ENCODE measurements at places on chromosomes 11 and 22. TPM values are rescaled to one million over a fixed set of nuclear protein-coding genes. Genes with fewer than 3 reads are reported as not detected.

- H3K4me3 ChIP-seq: no peak overlapping the region
Measured at GRCh38 chr11:92249156-92249753, 24.6 kb downstream of the FAT3 start.

GRCh38 chr11:116721988-116722387, 50.8 kb downstream of the BUD13 start:
- no peak overlapping the region for H3K27ac ChIP-seq
- no peaks in the 10 kb centered on the region for H3K36me3 ChIP-seq
- H3K4me1 ChIP-seq: no peaks in the 10 kb centered on the region
- DNase-seq: no peak

GRCh38 chr11:36464720-36465119, 45.4 kb downstream of the TRAF6 start:
- H3K36me3 ChIP-seq: no peaks in the 10 kb centered on the region
- peaks cover 3% of the 10 kb centered on the region for H3K4me1 ChIP-seq
- H3K27me3 ChIP-seq: no peaks in the 10 kb centered on the region
- H3K27ac ChIP-seq: no peak overlapping the region
- DNase-seq: no peak

- no peak overlapping the region for H3K27ac ChIP-seq
- no peaks in the 10 kb centered on the region for H3K27me3 ChIP-seq
- peaks cover 5% of the 10 kb centered on the region for H3K36me3 ChIP-seq
- no peak for DNase-seq
Measured at GRCh38 chr11:17098038-17098437, 20.6 kb upstream of the RPS13 start.

DNA sequence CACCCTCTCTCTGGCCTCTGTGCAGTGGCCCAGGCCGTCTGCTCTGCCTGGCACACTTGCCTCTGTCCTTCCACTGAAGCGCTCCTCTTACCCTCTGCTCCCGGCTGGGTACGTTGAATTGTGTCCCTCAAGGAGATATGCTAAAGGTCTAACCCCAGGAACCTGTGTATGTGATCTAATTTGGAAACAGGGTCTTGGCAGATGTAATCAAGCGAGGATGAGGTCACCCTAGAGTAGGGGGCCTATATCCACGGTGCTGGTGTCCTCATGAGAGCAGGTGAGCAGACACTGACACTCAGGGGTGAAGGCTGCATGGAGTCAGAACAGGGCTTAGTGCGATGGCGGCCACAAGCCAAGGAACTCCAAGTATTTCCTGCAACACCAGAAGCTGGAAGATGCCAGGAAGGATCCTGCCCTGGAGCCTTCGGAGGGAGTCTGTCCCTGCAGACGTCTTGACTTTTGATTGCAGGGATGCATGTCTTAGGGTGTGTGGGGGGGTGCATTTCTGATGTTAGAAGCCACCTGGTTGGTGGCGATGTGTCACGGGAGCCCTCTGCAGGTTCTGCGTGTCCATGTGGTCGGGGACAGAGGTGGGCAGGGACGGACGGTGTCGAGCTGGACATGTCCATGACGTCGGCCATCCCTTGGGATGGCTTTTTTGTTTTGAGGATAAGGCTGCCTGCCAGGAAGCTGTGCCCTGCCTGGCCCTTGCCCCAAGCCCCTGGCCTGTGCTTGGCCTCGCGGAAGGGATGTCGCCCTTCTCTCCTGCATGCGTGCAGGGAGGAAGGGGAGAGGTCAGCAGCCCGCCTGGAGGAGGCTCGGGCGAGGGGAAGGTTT, 68.6 kb downstream of the LRP5 start:
- H3K27ac ChIP-seq: peak overlapping the region; percentile 28
- H3K36me3 ChIP-seq: no peaks in the 10 kb centered on the region
- no peaks in the 10 kb centered on the region for H3K27me3 ChIP-seq
- peaks cover 34% of the 10 kb centered on the region for H3K4me1 ChIP-seq

- no peaks in the 10 kb centered on the region for H3K27me3 ChIP-seq
- no peak overlapping the region for H3K4me3 ChIP-seq
- peaks cover 10% of the 10 kb centered on the region for H3K4me1 ChIP-seq
- DNase-seq: no peak
- no peaks in the 10 kb centered on the region for H3K36me3 ChIP-seq
Measured at GRCh38 chr11:116881143-116881542, 43.7 kb upstream of the APOA1 start.

GRCh38 chr11:9943386-9944110, 279.7 kb downstream of the SWAP70 start:
- no peaks in the 10 kb centered on the region for H3K36me3 ChIP-seq
- no peak overlapping the region for H3K4me3 ChIP-seq
- H3K4me1 ChIP-seq: no peaks in the 10 kb centered on the region
- H3K27ac ChIP-seq: no peak overlapping the region
- no peak for DNase-seq

GRCh38 chr11:8808226-8808585, 102.8 kb upstream of the AKIP1 start:
- H3K36me3 ChIP-seq: no peaks in the 10 kb centered on the region
- peak overlapping the region; percentile 87 for H3K27ac ChIP-seq
- H3K4me1 ChIP-seq: peaks cover 68% of the 10 kb centered on the region
- no peak for DNase-seq
- H3K4me3 ChIP-seq: no peak overlapping the region

DNA sequence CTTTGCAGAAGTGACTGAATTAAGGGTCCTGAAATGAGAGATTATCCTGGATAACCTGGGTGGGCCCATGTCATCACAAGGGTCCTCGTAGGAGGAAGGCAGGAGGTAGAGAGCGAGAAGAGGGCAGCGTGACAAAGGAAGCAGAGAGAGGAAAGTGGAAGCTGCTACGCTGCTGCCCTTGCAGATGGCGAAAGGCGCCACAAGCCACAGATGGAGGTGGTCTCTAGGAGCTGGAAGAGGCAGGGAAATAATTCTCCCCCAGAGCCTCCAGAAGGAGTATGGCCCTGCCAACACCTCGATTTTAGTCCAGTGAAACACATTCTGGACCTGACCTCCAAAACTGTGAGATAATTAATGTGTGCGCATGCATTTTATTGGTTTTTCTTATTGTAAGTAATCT, 13.4 kb downstream of the TMEM184B start:
- peaks cover 36% of the 10 kb centered on the region for H3K4me1 ChIP-seq
- no peak for DNase-seq
- H3K36me3 ChIP-seq: no peaks in the 10 kb centered on the region
- no peak overlapping the region for H3K4me3 ChIP-seq
- no peak overlapping the region for H3K27ac ChIP-seq
- H3K27me3 ChIP-seq: no peaks in the 10 kb centered on the region

- no peaks in the 10 kb centered on the region for H3K36me3 ChIP-seq
- no peaks in the 10 kb centered on the region for H3K27me3 ChIP-seq
- no peak overlapping the region for H3K4me3 ChIP-seq
- H3K4me1 ChIP-seq: no peaks in the 10 kb centered on the region
- DNase-seq: no peak
Measured at GRCh38 chr11:20771681-20772080, 102.3 kb downstream of the NELL1 start.

GRCh38 chr22:45262931-45263462, 21.8 kb upstream of the UPK3A start:
- H3K27ac ChIP-seq: no peak overlapping the region
- H3K4me1 ChIP-seq: peaks cover 3% of the 10 kb centered on the region
- H3K36me3 ChIP-seq: no peaks in the 10 kb centered on the region
- no peak overlapping the region for H3K4me3 ChIP-seq

- H3K27me3 ChIP-seq: no peaks in the 10 kb centered on the region
- H3K4me3 ChIP-seq: no peak overlapping the region
- H3K36me3 ChIP-seq: no peaks in the 10 kb centered on the region
- H3K27ac ChIP-seq: no peak overlapping the region
- DNase-seq: no peak
- peaks cover 41% of the 10 kb centered on the region for H3K4me1 ChIP-seq
Measured at GRCh38 chr22:21626735-21627469, 2.9 kb downstream of the YDJC start.

DNA sequence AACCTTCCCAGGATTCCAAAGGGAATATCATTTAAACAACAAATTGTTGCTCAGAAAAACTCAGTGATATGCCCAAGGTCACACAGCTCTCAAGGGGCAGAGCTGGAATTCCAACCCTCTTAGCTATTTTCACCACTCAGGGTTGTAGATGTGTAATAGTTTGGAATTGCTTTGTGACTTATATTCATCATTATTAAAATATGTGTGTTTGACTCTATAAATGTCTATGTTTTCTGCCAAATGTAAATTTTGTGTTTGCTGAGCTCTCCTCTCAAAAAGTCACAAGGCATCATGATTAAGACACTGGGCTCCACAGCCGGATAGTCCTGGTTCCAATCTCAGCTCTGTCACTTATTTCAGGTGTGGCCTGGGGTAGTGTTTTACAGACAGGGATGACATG, 407.3 kb downstream of the TMEM135 start:
- DNase-seq: no peak
- no peaks in the 10 kb centered on the region for H3K36me3 ChIP-seq
- no peak overlapping the region for H3K27ac ChIP-seq
- H3K4me3 ChIP-seq: no peak overlapping the region
- H3K4me1 ChIP-seq: no peaks in the 10 kb centered on the region
- no peaks in the 10 kb centered on the region for H3K27me3 ChIP-seq

- no peak for DNase-seq
- H3K4me1 ChIP-seq: no peaks in the 10 kb centered on the region
- H3K27ac ChIP-seq: no peak overlapping the region
- H3K36me3 ChIP-seq: no peaks in the 10 kb centered on the region
Measured at GRCh38 chr22:45831394-45831793, 145.6 kb downstream of the WNT7B start.

- no peak overlapping the region for H3K27ac ChIP-seq
- DNase-seq: no peak
- no peaks in the 10 kb centered on the region for H3K36me3 ChIP-seq
- H3K4me3 ChIP-seq: no peak overlapping the region
- H3K27me3 ChIP-seq: no peaks in the 10 kb centered on the region
Measured at GRCh38 chr22:39327995-39328754, 8.8 kb upstream of the RPL3 start.

- H3K27me3 ChIP-seq: no peaks in the 10 kb centered on the region
- H3K36me3 ChIP-seq: no peaks in the 10 kb centered on the region
- DNase-seq: no peak
- peaks cover 17% of the 10 kb centered on the region for H3K4me1 ChIP-seq
Measured at GRCh38 chr11:111870522-111870885, 877 bp downstream of the ALG9 start.

DNA sequence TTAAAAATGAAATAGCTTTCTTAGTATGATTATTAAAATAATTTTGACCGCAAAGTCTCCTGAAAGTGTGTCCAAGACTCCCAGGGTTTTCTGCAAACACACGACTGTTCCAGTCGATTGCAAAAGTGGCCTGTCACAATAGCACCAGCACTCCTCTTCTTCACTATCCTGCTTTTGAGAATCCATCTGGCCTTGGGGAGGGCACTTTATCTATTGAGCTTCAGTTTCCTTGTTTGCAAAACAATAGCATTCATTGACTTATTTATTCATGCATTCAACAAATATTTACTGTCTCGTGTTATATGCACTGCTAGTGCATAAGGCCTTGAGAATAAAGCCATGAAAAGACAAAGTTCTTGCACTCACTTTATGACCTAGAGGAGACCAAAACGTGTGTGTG, 96.2 kb upstream of the NTM start:
- no peak overlapping the region for H3K27ac ChIP-seq
- H3K4me3 ChIP-seq: no peak overlapping the region
- H3K4me1 ChIP-seq: no peaks in the 10 kb centered on the region

DNA sequence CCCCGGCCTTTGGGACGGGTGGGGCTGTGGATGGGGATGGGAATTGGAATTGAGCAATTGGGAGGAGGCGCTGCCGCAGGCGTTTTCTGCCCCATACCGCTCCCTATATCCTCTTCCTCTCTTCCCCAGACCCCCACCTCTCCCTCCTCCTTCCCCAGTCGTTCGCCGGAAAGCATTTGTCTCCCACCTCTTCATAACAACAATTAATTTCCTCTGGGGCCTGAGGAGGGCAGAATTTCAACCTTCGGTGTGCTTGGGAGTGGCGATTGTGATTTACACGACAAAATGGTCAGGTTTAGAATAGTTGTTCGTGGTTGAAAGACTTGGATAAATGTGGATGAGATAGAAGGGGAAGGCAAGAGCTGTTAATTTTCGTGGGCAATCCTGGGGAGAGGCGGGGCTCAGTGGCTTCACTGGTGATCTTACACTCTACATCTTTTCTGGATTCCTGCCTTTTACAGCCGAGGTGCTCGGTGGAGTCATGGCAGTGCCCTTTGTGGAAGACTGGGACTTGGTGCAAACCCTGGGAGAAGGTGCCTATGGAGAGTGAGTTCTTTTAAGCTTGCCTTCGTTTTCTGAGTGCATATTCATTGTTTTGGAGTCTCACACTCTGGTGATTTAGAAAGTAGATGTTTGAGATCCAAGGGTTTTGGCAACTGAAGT, 1.5 kb downstream of the CHEK1 start:
- DNase-seq: no peak
- H3K36me3 ChIP-seq: no peaks in the 10 kb centered on the region
- H3K4me3 ChIP-seq: peak overlapping the region; percentile 11
- peaks cover 16% of the 10 kb centered on the region for H3K4me1 ChIP-seq
- H3K27ac ChIP-seq: peak overlapping the region; percentile 92

DNA sequence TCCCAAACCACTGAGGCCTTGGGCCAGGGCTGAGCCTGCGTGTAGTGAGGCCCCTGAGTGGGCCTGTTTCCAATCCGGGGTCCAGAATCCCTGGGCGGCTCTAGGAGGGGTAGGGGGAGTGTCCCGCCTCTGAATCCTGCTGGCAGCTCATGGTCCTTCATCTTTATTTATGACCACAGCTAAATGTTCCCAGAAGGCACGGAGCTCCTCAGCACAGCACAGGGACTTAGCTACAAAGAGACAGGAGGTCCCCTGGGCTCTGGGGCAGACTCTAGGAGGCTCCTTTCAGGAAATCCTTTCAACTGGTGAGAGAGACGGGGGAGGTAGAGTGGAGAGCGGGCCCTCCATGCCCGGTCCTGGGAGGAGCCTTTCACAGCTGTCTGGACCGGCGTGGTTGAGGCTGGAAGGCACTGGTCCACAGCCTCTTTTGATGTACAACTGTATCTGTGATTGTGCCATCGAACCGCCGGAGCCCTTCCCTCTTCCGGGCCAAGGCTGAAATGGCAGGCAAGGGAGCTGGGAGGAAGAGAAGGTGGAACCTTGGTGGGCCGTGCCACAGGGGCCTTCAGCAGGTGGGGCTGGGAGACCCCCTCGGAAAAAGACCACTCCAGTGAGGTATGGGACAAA, 46.8 kb downstream of the SCUBE1 start:
- no peaks in the 10 kb centered on the region for H3K36me3 ChIP-seq
- DNase-seq: no peak
- peaks cover 3% of the 10 kb centered on the region for H3K4me1 ChIP-seq
- H3K4me3 ChIP-seq: no peak overlapping the region
- no peaks in the 10 kb centered on the region for H3K27me3 ChIP-seq

Gene CDC42EP1
- total RNA-seq: 73.2 TPM

Gene MPZL3
- total RNA-seq: 4.0 TPM

Gene OR2AT4
- total RNA-seq: not detected

Gene TPP1
- total RNA-seq: 20.8 TPM

Gene GGTLC3
- total RNA-seq: not detected

Gene ANKK1
- 0.78 TPM for total RNA-seq

Gene UQCR10
- 27.4 TPM for total RNA-seq

Gene ACCSL
- not detected for total RNA-seq

Gene P4HA3
- total RNA-seq: not detected

Gene OR51I2
- total RNA-seq: not detected

Gene CEND1
- 0.78 TPM for total RNA-seq

Measured in body of pancreas (tissue), 4 donors.